Esophagus mucosa (tissue), 1 donor: ENCODE measurements at places on chromosomes 12 and 14.

GRCh38 chr12:107469011-107469410 is 216.6 kb upstream of the PWP1 start:
- no peak for ATAC-seq

DNA sequence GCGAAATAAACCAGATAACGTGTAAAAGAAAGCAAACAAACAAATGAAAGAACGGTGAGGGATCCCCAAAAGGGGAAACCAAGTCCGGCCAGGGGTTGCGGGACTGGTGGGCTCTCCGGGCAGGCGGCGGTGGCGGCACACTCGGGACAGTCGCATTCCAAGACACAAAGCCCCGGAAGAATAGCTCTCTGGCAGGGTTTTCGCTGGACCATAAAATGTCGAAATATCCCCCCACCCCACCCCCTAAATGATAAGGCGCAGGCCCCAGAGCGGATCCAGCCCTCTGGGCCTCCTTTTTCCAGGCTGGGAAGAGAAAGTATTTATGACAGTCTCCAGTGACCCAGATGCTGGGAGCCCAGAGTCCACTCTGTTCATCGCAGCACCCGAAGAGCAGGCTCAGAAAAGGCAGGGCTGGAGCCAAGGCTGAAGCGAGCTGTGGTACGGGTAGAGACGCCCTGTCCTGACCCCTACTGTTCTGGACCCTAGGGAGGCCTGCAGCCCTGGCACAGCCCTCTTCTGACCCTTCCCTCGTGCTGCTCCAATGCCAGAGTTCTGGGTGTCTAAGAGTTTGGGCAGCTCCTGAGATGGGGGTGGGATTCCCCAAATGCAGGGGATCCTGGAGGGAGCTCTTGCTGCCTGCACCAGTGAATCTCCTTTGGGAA is 2.1 kb upstream of the HOXC8 start:
- no peak for ATAC-seq

DNA sequence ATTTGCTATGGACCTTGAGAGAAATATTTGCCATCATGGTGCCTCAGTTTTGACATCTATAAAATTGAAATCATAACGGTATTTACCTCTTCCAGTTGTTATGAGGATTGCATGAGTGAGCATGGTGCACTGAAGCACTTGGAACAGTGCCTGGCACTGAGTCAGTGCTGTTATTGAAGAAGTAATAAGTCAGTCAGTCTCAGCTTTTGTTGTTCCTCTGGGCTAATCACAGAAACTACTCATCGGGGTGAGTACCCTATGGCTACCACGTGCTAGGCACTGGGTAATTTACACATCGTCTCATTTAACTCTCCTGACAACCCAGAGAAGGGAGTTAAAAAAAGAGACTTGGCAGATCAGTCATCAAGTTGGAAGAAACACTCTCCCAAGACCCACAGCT is 159.5 kb upstream of the NRXN3 start:
- ATAC-seq: peak; percentile 97

DNA sequence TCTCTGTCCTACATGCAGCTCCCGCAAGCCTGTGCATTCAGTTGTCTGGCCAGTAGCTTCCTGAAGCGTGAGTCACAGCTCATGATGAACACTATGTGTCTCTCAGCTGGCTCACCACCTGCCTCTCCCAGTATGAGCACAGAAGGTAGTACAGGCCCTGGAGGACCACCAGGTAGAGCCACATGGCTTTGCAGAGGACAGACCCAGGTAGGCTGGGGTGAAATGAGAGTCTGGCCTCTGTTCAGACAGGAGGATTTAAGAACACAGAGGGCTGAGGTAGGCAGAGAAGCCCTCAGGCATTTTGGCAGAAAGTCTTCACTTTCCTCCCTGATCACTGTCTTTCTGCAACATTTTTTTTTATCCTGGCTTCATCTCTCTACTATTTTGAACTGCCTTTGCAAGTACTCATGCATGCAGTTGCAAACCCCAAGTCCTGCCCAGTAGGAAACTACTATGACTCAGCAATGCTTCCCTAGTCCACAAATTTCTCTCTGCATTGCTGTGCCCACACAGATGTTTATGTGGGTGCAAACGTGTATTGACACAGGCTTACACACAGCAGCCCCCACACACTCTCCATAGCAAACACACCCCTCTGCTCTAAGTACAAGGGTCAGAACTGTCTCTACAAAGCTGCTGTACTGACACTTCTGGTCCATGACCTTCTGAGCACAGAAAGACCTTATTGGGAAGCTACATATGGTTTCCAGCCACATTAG is 7.2 kb upstream of the SDR9C7 start:
- peak; percentile 92 for ATAC-seq

- no peak for ATAC-seq
Measured at GRCh38 chr14:105525861-105526775, at the start of gene TMEM121. TSS of gene TMEM121 (plus strand) at chr14:105526583. CDS start at chr14:105528835, 2,252 bp downstream.

DNA sequence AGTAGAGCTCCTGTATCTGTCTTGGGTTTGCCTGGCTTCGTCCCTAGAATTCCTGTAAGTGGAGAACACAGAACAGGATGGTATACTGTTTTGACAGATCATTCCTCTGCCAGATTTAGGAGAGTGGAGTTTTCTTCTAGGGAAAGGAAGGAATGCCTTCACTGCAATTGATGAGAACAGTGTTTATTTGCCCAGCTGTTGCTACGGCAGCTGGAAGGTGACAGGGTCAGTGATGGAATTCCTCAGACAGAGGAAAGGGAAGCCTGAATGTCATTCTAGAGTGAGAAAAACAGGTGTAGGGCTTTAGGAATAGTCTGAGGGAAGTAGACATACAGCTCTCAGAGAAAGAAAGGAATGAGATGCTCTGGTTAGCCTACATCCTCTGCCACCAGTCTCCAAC is 11.7 kb downstream of the CSRNP2 start:
- no peak for ATAC-seq

DNA sequence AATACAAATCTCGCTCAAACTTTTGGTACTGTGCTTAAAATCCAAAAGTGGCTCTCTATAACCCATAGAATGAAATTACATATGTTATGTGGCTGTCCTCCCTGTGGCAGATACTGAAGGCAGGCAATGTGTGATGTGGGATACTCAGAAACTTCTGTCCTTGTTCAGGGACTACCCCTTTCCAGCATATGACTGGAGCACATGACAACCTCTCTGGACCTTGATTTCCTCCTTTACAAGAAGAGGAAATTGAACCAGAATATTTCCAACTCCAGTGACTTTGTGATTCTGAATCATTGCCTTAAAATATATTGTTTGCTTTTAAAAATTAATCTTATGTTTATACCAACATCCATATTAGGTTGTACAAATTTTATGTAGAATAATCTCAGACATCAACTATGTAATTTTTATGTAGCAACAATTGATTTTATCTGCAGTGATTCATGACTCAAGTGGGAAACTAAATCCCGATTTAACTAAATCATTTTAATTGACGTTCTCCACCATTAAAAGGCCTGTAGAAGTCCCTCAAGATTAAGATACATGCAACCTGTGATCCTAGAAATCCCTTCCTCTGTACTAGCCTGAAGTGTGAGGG is 162.4 kb downstream of the AKAP6 start:
- no peak for ATAC-seq

DNA sequence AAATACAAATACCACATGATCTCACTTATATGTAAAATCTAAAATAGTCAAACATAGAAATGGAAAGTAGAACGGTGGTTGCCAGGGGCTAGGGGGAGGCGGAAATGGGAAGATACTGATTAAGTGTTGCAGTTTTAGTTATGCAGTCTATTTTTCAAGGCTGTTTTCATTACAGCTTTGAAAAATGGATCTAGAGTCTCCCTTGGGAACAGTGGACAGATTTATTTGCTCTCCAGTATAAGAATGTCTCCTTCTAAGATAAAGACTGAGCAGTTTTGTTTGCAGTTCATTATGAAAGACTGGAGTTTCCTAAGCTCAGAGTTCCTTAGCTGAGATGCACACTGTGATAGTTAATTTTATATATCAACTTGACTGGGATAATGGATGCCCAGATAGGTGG is 202.5 kb downstream of the KLHL28 start:
- ATAC-seq: no peak

GRCh38 chr14:69673578-69674305 is 62.3 kb downstream of the SUSD6 start:
- peak; percentile 14 for ATAC-seq

DNA sequence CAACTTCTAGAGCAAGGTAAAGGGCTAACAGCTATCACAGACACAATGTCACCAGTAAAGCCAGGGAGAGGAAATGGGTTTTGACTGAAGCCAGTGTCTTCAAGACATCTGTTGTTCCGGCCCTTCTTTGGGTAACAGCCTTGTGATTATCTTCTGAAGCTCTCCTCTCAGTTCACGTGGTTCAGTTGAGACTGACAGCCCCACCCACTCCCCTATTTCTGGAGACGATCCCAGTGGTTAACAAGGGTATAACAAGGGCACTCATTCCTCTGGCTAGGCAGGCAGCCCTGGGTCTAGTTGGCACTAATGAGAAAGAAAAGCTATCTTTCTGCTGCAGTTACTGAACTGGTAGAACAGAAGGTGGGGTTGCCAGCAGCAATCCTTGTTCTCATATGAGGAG is 6.9 kb downstream of the GNPTAB start:
- peak; percentile 72 for ATAC-seq

GRCh38 chr14:34023824-34024767 is 73.2 kb upstream of the EGLN3 start:
- ATAC-seq: no peak

- no peak for ATAC-seq
Measured at GRCh38 chr14:87863047-87863446, 129.9 kb downstream of the GALC start.

DNA sequence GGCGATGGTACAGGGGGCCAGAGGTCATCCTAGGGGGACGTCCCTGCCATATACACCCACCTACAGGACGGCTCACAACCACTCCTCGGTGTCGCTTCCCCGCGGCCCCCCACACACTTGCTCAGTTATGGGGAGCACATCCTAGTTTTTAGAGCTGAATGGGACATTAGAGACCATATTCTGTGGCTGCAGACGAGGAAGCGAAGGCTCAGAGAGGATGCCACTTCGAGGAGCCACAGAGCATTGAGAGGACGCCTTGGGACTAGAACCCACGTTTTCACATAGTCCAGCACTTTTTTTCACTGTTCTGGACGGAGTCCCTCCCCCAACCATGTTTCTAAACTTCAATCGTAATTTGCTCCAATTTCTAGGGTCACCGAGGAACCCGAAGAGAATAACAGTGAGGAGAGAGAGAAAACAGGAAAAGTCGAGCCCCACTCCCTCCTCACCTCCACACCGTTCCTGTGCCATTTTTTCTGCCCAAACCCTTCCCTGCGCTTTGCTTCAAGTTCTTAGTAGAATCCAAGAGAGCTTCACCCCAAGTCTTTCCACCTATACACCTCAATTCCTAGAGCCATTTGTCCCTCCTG is 641 bp upstream of the ASCL1 start:
- ATAC-seq: no peak

DNA sequence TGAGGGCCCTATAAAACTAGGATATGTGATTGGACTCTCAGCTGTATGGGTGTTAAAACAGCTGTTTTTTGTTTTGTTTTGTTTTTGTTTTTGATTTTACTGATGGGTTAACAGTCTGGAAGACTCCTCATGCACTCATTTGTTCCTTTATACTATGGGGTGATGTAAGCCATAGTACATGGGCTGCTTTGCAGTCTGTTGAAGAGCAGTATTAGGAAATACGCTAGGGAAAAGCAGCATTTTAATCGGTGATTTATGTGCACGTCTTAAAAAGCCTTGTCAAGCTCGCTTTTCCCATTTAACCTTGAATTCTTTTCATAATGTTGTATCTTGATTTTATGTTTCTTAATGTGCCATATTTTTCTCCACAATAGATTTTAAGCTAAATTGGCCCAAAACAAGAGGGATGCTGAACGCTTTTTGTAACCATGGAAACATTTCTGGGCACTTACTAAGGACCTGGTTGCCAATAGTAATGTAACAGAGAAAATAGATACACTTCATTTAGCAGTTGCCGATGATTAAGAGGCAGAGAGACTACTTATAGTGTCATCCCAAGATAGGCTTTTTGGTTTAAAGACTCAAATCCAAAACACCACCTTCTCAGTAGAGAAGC is 244.0 kb downstream of the SNAPC1 start:
- no peak for ATAC-seq

DNA sequence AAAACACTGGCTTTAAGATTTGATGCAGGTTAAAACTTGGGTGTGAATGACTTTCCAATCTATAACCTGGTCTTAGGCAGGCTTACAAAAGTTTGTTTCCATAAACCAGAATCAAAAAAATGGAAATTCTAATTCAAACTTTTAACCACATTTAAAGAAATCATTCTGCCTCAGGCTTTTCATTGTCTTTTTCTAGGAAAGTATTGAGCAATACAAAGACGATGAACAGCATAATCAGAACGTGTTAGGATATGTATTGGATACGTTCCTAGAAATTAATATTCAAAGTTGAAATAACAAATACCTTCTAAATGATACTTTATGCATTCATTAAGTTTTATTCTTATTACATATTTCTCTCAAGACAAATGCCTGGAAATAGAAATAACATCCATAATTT is 172.9 kb downstream of the CEP128 start:
- ATAC-seq: peak; percentile 46

GRCh38 chr12:2284857-2285256 is 232.1 kb downstream of the CACNA1C start:
- ATAC-seq: peak; percentile 76

DNA sequence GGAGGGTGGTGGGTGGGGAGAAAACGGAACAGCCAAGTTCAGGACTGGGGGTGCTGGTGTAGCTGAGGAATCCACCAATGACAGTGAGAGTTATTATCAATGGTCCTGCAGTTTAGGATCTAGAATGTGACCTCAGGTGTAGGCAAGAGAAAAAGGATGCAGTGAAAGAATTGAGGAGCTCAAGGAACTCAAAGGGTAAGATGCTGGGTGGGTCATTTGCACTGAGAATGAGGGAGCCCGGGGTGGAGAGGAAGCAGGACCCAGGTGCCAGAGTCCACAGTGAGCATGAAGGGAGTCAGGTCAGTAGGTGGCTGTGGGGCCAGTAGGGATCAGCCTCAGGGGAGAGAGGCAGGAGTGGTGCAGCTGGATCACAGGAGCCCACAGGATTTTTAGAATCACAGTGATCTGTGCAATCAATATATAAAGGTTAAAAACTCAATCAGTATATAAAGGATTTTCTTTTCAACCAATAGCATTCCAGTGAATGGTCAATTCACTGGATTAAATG is 3.2 kb upstream of the KRT7 start:
- ATAC-seq: no peak

GRCh38 chr12:116087399-116087798 is 190.1 kb downstream of the MED13L start:
- no peak for ATAC-seq

DNA sequence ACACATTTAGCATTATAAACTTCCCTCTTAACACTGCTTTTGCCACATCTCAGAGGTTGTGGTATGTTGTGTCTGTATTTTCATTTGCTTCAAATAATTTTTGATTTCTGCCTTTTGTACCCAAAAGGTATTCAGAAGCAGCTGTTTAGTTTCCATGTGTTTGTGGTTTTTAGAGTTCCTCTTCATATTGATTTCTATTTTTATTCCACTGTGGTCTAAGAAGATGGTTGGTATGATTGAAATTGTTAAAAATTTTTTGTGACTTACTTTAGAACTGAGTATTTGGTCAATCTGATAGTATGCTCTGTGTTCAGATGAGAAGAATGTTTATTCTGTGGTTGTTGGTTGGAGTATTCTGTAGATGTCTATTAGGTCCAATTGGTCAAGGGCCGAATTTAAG is 76.4 kb downstream of the IFNG-AS1 start:
- no peak for ATAC-seq
